ENCODE measurements at places on chromosomes 2 and 18. TPM values are rescaled to one million over a fixed set of nuclear protein-coding genes. Genes with fewer than 3 reads are reported as not detected.

The ARHGEF4 gene
- 7.4 TPM for polyA plus RNA-seq

The AUP1 gene
- polyA plus RNA-seq, result 65.8 TPM

The CSRNP3 gene
- 11.2 TPM for polyA plus RNA-seq

The RESP18 gene
- polyA plus RNA-seq, result not detected

The LBX2 gene
- 0.52 TPM for polyA plus RNA-seq

The WNT6 gene
- polyA plus RNA-seq, result 0.45 TPM

The CPO gene
- polyA plus RNA-seq, result 0.37 TPM

The RAB6C gene
- polyA plus RNA-seq, result 0.48 TPM

The RUFY4 gene
- polyA plus RNA-seq, result 0.13 TPM

The GAL3ST2 gene
- not detected for polyA plus RNA-seq

The PDCL3 gene
- polyA plus RNA-seq, result 29.7 TPM

The TIGD1 gene
- polyA plus RNA-seq, result 6.7 TPM

The ELOA2 gene
- not detected for polyA plus RNA-seq

The KIF3C gene
- 9.5 TPM for polyA plus RNA-seq

Data from hindlimb muscle (tissue), 1 donor.